ENCODE measurements at places on chromosomes 16 and 17. TPM values are rescaled to one million over a fixed set of nuclear protein-coding genes. Genes with fewer than 3 reads are reported as not detected.

DNA sequence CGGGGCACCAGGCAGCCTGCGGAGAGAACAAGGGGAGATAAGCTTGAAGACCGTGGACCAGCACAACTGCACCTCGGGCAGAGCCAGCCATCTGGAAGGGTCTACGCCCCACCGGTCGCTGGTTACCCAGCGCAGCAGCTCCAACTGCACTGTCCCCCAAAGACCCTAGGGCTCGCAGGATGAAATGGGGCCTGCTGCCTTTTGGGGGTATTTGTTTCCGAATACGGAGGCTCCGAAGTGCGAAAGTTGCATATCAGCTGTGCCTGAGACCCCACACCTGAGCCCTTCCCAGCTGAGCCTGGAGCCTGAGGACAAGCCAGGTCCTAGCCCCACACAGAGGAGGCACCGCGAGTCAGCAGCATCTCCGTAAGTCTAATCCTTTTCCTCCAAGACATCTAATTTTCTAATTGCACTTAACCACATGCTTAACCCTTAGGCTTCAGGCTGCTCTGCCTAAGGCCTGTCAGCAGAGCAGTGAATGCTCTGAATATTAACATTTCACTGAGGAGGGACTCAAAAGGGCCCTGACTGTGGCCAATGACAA lies 4.0 kb downstream of the KIFC3 start:
- H3K36me3 ChIP-seq, result no peaks in the 10 kb centered on the region
- no peak for DNase-seq

DNA sequence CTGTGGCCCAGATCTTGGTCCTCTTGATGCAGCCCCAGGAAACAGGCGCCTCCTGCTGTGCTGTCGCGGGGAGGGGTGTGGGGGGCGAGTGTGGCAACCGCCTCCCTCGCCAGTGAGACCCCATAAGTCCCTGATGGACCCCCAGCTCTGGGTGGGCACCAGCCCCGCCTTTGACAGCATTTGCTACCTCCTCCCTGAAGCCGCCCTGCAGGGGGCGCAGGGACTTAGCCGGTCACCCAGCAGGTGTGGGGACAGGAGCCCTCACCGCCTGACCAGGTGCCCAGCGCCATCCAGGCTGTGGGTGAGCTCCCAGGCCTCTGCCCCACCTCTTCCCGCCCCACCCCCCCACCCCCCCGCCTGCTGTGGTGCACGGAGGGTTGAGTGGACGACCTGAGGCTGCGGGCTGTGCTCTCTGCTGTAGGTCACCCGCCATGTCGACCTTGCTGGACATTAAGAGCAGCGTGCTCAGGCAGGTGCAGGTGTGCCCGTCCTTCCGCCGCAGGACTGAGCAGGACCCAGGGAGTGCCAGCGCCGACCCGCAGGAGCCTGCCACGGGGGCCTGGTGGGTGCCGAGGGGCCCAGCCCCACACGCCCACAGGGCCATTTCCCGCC lies 4.8 kb downstream of the BAIAP3 start:
- peaks cover 35% of the 10 kb centered on the region for H3K27me3 ChIP-seq
- peaks cover 23% of the 10 kb centered on the region for H3K4me1 ChIP-seq
- no peak overlapping the region for H3K4me3 ChIP-seq
- no peak overlapping the region for H3K27ac ChIP-seq

QRICH2 gene
- polyA plus RNA-seq, result 7.3 TPM

DNA sequence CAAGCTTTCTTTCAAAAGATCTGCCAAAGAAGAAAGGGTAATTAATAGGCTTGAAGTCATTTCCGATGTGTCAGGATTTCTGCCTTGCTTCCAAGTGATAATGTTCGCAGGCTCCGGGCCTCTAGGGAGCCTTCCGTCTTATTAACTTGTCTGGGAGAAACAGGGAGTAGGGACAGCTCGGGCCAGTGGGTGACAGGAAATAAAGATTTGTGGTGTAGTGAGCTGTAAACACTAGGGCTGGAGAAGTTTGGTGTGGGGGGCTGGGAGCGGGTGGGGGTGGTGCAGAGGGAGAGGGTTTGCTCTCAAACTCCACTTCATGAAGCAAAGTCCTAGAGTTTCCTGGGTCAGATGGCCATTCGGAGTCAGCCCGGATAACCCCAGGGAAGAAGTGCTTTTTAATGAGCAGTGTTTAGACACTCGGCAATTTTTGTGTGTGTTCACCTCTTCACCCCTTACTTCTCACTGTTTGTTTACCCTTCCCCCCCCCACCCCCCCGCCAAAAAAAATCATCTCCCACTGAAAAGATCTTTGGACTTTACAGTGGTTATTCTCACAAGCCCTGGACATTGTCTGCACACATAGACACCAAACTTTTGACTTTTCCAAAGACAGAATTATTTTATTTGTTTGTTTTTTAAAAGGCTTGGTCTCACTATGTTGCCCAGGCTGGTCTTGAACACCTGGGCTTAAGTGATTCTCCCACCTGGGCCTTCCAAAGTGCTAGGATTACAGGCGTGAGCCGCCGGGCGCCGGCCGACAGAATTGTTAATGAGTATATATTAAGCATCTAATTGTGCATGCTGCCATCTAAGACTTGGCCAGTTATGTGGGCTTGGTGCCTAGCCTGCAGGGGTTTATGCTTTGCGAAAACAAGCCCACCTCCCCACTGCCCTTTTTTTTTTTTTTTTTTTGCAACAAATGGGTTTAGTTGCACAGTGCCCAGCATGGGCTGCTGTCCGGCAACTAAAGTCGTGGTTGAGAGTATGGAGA lies 196.4 kb downstream of the CCDC182 start:
- no peaks in the 10 kb centered on the region for H3K36me3 ChIP-seq
- peak overlapping the region; percentile 95 for H3K27ac ChIP-seq
- no peak overlapping the region for H3K4me3 ChIP-seq
- no peak for DNase-seq
- H3K4me1 ChIP-seq, result peaks cover 66% of the 10 kb centered on the region

BAHCC1 gene
- 7.3 TPM for polyA plus RNA-seq

DNA sequence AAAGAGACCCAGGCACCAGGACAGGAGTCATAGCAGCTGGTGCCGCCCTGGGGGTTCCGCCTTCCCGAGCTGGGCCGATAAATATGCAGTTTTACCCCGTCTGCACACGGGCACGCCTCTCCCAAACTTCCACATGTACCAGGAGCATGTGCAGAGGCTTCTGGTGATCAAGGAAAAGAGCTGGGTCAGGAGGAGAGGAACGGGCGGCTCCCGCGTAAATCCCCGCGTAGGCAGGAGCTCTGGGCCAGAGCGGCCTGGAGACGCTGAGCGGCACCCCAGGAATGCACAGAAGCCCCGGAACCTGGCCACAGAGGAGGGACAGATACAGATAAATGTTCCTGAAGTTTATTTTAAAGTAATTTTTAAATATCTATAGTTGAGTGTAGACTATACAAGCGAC lies 46.6 kb upstream of the METRNL start:
- H3K4me1 ChIP-seq, result no peaks in the 10 kb centered on the region
- DNase-seq, result no peak
- H3K4me3 ChIP-seq, result no peak overlapping the region
- no peaks in the 10 kb centered on the region for H3K27me3 ChIP-seq
- H3K36me3 ChIP-seq, result peaks cover 17% of the 10 kb centered on the region

- peaks cover 32% of the 10 kb centered on the region for H3K4me1 ChIP-seq
- peak overlapping the region; percentile 89 for H3K27ac ChIP-seq
- peak overlapping the region; percentile 29 for H3K4me3 ChIP-seq
- H3K36me3 ChIP-seq, result no peaks in the 10 kb centered on the region
Observed at GRCh38 chr17:78759203-78759968, 22.7 kb downstream of the CYTH1 start.

HS3ST3B1 gene
- 6.3 TPM for polyA plus RNA-seq

DNA sequence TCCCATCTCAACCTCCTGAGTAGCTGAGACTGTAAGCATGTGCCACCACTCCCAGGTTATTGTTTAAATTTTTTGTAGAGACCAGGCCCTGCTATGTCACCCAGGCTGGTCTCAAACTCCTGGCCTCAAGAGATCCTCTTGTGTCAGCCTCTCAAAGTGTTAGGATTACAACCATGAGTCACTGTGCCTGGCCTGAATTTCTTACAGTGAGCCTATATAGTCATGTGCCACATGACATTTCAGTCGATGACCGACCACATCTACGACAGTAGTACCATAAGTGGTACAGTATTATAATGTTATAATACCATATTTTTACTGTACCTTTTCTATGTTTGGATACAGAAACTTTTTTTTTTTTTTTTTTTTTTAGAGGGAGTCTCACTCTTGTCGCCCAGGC lies 195.3 kb downstream of the STX8 start:
- no peaks in the 10 kb centered on the region for H3K4me1 ChIP-seq
- H3K27me3 ChIP-seq, result no peaks in the 10 kb centered on the region
- H3K4me3 ChIP-seq, result no peak overlapping the region
- DNase-seq, result no peak
- H3K36me3 ChIP-seq, result no peaks in the 10 kb centered on the region

DNA sequence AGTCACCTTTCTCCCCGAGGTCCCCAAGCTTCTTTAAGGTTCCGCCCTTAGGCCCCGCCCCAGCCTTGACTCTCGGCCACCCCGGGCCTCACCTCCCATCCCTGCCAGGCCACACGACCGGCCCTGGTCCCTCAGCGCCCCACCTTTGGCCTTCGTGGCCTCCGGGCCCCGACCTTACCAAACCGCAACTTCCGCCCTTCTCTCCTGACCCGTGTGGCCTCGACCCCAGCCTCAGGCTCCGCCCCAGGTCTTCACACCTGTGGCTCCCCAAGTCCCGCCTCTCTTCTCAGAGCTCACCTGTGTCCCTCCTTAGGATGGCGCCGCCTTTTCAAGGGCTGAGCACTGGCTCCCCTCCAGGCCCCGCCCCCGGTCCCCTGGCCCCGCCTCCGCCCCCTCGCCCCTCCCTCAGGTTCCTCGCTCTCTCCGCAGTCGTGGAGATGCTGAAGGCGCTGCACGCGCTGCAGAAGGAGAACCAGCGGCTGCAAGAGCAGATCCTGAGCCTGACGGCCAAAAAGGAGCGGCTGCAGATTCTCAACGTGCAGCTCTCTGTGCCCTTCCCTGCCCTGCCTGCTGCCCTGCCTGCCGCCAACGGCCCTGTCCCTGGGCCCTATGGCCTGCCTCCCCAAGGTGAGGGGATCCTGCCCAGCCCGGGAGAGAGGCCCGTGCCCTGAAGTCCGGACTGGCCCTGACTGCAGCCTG lies 10.0 kb upstream of the CISD3 start:
- H3K27me3 ChIP-seq, result no peaks in the 10 kb centered on the region
- peaks cover 8% of the 10 kb centered on the region for H3K4me1 ChIP-seq
- no peak overlapping the region for H3K4me3 ChIP-seq
- no peak overlapping the region for H3K27ac ChIP-seq

DNA sequence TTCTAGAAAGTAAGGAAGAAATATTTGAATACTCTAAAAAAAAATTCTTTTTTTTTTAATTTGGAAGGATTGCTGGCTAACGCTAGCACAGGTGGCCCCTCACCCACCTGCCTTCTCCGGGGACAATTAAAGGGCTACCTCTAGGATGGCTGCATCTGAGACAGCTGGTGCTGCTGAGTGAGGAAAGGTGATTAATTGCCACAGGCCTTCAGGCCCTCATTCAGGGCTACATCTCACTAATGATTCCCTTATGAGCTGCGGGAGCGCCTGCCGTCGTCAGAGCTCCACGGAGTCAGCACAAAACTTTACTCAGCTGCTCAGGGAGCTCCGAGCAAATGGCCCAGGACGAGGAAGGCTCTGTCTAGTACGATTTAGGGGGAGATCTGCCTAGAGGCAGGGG lies 27.0 kb upstream of the AKTIP start:
- H3K27ac ChIP-seq, result no peak overlapping the region
- H3K4me1 ChIP-seq, result no peaks in the 10 kb centered on the region
- no peaks in the 10 kb centered on the region for H3K36me3 ChIP-seq
- DNase-seq, result no peak
- H3K27me3 ChIP-seq, result peaks cover 2% of the 10 kb centered on the region

TP53TG3C gene
- polyA plus RNA-seq, result not detected

DNA sequence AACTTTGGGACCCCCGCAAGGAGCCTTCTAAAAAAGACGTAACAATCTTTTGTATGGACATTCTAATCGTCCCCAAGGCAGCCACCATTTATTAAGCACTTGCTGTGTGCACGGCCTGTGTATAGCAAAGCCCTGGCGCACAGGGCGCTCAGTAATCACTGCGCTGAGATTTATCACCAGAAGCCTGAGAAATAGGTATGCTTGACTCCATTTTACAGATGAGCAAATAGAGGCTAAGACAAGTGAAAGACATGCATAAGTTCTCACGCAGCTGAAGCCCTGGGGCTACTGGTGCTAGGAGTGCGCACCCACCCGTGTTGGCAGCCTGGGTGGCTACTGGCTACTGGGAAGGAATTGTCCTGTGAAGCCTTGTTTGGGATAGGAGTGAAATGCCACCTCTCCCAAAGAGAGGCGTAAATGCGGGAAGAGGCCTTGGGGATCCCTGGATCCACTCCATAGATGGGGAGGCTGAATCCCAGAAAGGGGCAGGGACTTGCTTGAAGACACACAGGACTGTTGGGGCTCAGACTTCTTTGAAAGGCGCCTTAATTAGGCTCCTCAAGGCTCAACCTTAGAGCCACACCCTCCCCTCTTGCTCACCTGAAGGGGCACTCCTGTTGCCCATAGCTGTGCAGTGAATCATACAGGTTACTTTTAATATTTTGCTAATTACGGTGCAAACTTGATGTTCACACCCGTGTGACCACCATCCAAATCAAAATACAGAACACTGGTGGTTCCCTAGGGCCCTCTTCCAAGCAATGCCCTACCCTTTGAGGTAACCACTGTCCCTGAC lies 634 bp upstream of the NATD1 start:
- H3K4me3 ChIP-seq, result peak overlapping the region; percentile 95
- peaks cover 32% of the 10 kb centered on the region for H3K27me3 ChIP-seq
- H3K27ac ChIP-seq, result no peak overlapping the region

DNA sequence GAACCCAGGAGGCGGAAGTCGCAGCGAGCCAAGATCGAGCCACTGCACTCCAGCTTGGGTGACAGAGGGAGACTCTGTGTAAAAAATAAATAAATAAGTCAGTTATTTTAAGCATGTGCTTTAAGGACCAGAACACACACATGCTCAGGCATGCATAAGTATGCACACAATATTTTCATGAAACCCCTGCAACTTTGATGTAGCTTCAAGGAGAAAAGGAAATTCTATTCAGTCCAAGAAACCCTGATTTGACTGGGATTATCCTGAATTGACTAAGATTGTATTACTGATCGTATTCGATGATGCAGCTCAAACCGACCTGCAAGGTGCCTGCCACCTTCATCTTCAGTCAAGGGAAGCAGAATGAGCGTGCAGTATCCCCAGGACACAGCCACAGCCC lies 841 bp downstream of the TEKT5 start:
- H3K27me3 ChIP-seq, result no peaks in the 10 kb centered on the region
- no peak for DNase-seq
- H3K4me1 ChIP-seq, result no peaks in the 10 kb centered on the region

All from thymus (tissue), 14 donors.